Esophagus squamous epithelium (tissue), 5 donors: ENCODE measurements at places on chromosomes 2 and 18.

GRCh38 chr2:84846741-84847142, 34.1 kb downstream of the TRABD2A start:
- no peak for DNase-seq

GRCh38 chr2:148102641-148103040, 81.8 kb downstream of the MBD5 start:
- DNase-seq, result no peak

- DNase-seq, result no peak
Observed at GRCh38 chr2:174669336-174669735, 71.7 kb upstream of the WIPF1 start.

DNA sequence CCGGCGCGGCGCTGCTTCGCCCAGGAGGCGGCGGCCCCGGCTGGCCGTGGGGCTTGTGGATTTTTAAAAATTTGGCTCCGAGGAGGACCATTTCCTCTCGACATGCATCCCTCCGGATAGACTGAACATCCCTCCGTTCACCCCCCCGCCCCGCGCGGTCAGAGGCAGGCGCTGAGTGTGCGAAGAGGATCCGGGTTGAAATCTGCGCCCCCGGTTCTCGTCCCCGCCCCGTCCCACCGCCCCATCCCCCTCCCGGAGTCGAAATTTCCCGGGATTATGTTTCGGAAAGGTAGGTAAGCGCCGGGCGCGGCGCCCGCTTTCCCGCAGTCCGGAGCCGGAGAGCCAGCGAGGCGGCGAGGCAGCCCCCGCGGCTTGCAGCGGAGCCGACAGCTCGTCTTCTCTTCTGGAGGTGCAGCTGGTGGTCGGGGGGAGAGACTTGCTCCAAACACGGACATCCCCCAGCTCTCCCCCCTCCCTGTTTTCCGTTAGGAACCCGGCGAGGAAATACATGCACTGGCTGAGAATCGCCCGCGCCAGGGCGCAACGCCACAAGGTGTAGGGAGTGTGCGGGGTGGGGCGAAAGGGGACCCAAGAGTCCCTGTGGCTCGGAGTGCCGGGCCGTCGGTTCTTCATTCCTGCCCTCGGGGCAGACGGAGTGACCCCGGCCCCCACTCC, at the start of gene PRKCE:
PRKCE (plus strand) TSS at position 261 of the 675 bp plus-strand sequence.
- peak; percentile 17 for DNase-seq

GRCh38 chr2:102487761-102488462, 14.9 kb downstream of the SLC9A4 start:
- DNase-seq, result no peak

DNA sequence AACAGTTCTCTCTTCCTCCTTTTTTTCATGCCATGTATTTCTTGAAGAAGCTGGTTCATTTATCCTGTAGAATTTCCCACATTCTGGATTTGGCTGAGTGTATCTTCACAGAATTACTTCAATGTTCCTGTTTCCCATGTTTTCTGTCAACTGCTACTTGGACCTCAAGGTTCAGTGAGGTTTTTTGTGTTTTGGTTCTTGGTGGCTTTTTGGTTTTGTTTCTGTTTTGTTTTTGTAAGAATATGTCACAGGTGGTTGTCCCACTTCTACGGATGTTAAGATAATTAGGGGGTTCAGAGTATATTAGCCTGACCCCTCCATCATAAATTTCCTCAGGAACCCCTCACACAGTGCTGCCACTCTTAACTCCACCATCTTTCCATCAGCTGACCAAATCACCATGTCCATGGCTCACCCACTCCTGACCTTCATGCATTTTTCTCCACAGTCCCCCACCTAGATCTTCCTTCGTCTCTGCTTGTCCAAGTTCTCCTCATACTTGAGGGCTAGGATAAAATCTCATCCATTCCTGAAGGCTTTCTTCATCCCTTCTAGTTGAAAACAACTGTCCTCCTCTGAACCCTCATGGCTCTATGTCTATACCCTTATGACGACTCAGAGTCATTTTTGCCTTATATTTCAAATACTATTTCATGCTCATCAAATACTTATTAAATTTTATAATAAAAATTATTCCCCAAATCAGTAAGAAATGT, 40.4 kb downstream of the PLEKHM3 start:
- DNase-seq, result no peak

DNA sequence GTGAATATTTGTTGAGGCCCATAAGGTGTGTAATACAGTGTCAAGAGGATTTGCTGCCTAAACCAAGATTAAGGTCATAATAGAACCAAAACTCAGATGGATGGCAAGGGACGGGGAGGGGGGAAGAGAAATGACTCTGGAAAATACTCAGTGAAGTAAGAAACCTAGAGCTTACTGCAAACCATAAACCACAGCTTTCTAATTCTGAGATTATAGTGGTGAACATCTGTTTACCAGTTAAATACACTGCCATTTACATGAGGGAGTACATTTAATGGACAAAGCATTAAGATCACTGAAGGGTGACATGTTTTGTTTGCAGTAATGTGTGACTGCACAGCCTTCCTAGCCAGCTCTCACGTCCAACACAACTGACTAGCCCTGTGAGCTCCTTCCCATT, 19.8 kb downstream of the EVX2 start:
- no peak for DNase-seq

GRCh38 chr2:181465676-181466375, 8.6 kb downstream of the ITGA4 start:
- DNase-seq, result no peak

DNA sequence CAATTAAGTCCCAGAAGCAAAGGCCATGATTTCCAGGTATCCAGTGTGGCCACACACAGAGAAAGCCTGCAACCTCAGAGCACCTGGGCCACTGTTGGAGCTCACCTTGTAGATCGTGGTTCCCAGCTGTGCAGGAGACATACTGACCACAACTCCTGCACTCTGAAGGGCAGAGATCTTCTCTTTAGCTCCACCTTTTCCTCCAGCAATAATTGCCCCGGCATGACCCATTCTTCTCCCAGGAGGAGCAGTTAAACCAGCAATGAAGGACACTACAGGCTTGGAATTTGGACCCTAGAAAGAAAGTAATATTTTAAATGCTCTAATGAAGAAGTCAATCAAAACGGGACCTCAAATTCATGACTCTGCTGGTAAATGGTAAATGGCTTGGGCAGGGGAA, 33.8 kb downstream of the SUCLG1 start:
- no peak for DNase-seq

GRCh38 chr18:7872569-7872968, 305.5 kb downstream of the PTPRM start:
- DNase-seq, result no peak

- DNase-seq, result no peak
Observed at GRCh38 chr2:196170606-196171247, 651 bp downstream of the STK17B start.

GRCh38 chr2:151716721-151717120, 17.6 kb downstream of the NEB start:
- DNase-seq, result no peak

DNA sequence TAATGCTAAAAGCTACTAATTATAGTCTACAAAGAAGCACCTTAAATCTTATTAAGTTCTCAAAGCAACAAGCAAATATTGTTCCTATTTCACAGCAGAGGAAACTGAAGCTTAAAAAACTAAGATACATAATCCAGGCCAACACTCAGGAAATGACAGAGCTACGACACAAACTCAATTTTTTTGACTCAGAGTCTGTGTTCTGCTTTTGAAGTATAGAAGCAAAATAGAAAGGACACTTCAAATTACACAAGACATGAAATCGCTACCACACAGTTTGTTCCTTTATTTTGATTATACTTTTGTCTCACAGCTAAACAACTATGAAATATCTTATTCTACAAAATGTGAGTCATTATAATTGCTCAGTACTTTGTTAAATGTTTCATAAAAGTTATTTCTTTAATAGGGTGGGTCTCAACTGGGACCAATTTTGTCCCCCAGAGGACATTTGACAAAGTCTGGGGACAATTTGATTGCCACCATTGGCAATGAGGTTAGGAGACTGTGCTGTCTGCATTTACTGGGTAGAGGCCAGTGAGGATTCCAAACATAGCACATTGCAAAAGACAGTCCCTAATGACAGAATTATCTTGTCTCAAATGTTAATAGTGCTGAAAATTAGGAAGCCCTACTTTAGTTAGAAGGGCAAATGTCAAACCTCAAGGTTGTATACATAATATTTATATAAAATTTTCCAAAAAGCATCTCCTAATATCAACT, 101.5 kb upstream of the GRB14 start:
- DNase-seq, result no peak

- no peak for DNase-seq
Observed at GRCh38 chr18:25229920-25230319, 122.0 kb downstream of the ZNF521 start.

- DNase-seq, result no peak
Observed at GRCh38 chr2:237242091-237242536, 156.4 kb downstream of the COPS8 start.

- DNase-seq, result no peak
Observed at GRCh38 chr18:3995476-3996102, 459.5 kb downstream of the DLGAP1 start.

DNA sequence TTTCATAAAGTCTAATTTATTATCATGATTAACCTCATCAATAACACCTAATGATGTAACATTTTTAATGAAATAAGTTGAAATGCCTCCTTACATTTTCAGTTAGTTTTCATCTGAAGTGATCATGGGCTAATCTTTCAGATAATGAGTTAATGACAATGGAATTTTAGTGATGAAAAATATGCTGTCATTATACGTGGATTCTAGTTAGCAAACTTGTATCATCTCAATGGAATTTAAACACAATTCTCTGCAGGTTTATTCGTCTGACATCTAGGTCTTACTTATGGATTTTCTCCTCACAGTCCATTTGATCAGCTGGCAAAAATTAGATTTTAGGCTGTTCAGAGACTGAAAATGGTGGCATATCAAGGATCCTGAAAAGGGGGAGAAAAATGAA, 885.0 kb downstream of the SLC4A3 start:
- DNase-seq, result no peak

GRCh38 chr2:50752237-50752636, 279.7 kb downstream of the NRXN1 start:
- no peak for DNase-seq

DNA sequence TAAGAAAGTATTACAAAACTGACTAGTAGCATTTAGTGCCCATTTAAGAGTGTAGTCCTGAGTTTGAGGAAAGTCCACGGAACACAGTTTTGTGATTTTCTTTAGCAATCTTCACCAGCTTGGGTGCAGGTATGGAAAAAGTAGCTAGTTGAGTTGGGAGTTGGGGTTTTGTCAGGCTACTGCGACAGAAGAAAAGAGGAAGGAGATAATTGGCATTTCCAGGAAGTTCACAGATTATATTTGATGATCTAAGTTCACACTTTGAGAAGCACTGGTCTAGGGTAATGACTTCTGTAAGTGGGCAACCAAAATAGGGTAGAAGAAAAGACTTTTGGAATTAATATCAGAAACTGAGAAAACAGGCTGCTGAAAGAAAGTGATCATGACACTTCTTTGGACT, 52.1 kb downstream of the VIL1 start:
- no peak for DNase-seq

- DNase-seq, result no peak
Observed at GRCh38 chr2:61328707-61329251, 142.1 kb downstream of the USP34 start.

- DNase-seq, result no peak
Observed at GRCh38 chr2:154350911-154351310, 347.6 kb upstream of the KCNJ3 start.

- no peak for DNase-seq
Observed at GRCh38 chr2:177905640-177906039, 166.9 kb downstream of the PDE11A start.
